ENCODE measurements at places on chromosomes 1 and 21.

DNA sequence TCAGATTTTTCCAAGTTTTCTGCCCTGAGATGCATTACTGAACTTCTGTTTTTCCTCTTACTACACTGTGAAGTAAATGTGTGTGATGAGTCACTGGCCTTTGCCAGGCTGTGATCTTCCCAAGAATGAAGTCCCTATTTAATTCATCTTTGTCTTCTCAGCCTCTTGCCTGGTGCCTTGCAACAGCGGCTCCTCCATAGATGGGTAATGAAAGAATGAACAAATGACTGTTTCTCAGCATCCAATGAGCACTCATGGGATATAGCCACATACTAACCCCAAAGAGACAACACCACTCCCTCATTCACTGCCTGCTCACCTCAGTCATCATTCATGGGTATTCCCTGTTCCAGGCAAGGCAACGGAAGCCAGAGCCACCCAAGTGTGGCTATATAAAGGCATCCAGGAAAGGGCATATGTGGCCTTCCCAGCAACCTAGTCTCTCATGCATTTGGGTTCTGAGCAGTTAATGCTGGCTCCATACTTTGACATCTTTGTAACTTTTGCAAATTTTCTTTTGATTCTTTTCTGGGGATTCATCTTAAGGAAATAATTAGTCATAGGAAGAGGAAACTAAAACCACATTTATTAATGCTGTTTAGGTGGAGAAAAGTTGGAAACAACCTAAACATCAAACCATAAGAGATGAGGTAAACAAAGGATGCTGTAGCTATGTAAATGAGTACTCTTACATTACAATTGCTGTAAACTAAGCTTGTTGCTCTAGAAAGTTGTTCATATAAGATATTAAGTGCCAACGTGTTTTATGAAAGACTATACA lies 71.9 kb downstream of the HIVEP3 start:
- DNase-seq: no peak

DNA sequence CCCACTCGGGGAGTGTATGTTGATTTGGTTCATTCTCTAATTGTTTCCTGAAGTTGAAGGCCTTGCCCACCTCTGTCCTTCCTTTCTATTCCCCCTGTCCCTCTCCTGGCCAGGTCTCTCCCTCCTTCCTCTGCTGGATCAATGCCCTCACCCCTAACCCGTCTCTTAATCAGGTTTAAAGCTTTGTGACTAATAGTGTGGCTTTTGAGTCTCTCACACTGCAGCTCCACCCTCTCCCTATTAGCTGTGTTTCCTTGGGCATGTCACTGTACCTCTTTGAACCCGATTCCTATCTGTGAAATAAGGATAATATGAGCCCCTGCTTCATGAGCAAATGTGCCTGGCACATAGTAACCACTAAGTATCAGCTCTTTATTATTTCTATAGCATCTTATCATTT lies 20.5 kb downstream of the AHDC1 start:
- no peak for DNase-seq

DNA sequence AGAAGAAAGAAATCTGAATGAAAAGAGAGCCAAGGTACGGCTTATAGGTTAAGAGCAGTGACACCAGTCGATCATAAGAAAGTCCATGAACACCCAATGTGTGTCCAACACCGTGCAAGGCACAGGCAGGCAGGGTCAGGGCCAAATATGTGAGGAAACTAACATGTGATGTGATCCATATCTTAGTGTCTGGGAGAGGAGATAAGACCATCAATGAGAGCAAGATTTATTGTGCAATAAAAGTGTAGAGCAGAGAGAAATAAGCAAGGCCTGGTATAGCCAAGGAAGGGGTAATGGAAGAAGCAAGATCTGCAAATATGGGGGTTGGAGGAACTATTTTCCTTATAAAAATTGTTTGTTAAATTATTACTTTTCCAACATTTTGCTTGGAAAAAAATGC lies 198.8 kb downstream of the CRB1 start:
- DNase-seq: no peak

GRCh38 chr1:58812468-58812867 lies 28.6 kb upstream of the JUN start:
- DNase-seq: no peak

DNA sequence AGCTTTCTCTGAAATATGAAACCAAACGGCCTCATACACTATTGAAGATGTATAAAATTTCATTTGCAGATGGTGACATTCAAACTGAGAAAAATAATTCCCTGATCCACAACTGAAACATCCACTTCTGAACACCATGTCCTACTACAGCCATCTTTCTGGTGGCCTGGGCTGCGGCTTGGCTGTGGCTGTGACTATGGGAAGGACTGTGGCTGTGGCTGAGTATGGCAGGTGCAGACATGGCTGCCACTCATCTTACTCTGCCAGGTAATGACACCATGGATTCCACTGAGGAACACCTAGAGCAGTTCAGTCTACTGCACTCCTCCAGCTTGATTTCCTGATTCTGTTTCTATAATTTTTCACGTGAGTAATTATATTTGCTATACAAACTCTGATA lies at the start of gene KRTAP20-4:
TSS of gene KRTAP20-4 (plus strand) at position 106 of the 400 bp plus-strand sequence.
- DNase-seq: no peak

GRCh38 chr1:60994369-60994768 lies 88.0 kb upstream of the NFIA start:
- DNase-seq: no peak

DNA sequence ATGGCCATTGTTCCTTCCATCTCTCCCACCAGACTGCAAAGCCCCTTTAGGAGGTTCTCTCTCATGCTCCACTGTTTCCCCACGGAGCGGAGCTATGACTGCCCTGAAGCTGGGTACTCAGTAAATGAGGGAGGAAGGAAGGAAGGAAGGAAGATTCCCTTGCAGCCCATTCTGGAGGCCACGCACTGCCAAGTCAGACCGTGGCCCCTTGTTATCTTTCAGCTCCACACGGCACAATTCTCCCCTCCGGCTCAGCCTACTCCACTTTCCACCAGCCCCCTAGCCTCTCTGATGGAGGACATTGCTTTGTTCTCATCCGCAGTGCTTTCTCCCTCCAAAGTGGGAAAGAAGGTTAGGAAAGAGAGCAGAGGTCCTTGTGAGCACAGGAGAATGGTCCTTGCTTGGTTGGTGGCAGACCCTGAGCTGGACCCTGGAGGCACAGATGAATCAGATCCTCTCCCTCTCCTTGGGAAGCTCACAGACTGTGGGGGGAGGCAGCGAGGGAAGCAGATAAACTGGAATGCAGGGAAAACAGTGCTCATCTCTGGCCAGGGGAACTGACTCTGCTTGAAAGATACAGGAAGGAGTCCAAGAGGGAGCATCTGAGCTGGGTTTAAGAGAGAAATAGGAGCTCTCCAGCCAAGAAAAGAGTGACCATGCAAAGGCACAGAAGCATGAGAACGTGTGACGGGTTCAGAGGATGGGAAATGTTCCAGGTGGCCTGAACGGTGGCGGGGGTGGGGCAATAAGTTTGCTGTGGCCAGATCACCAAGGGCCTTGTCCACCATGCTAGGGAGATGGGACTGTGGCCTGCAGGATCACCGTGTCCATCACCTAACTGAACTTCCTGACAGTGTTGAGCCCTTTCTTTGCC lies 52.6 kb downstream of the GLIS1 start:
- no peak for DNase-seq

Measured in A549 (cell line).